Motor neuron (in vitro differentiated cells): ENCODE measurements at places on chromosomes 12 and 14. TPM values are rescaled to one million over a fixed set of nuclear protein-coding genes. Genes with fewer than 3 reads are reported as not detected.

Gene IQSEC3
- 1.1 and 1.4 TPM in 2 replicates for total RNA-seq

Gene LRTM2
- 0.07 and 0.15 TPM in 2 replicates for total RNA-seq

GRCh38 chr12:64253356-64253755 lies 31.3 kb upstream of the KICS2 start:
- ATAC-seq: no peak

- ATAC-seq: no peak
Observed at GRCh38 chr14:82192387-82192786, 658.7 kb upstream of the SEL1L start.

DNA sequence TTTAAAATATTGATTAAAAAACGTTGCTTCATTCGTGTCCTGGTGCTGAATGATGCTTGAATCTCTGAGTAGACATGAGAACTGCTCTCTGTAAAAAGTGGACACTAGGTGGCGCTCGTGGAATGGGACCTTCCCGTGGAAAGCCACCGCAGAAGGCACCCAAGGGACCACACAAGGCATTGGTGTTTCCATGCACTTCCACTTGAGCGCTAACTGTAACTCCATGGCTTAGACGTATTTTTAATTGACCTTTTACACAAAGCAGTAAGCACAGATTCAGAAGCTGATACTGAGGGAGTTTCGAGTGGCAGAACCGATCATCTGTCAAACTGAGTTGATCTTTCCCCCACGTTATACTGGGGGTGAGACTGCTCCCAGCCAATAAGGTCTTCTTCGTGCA lies 135.3 kb downstream of the PRKCH start:
- peak; percentile 65 for ATAC-seq

DNA sequence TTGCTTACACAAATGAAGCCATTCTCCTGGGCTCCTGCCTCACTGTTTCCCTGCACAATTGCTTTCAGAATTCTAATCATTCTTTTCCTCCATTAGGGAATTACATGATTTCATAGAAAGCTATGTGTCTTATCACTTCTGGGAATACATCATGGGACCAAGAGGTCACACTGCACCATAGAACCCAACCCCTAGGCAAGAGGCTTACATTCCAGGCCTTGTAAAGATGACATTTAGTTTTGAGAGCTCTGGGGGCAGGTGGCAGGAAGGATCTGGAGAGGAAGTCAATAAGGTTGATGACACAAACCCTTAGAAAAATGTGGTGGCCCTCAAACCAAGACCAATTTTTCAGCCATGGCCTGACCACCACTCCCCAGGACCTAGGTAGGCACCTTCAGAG lies 57.1 kb downstream of the NUAK1 start:
- no peak for ATAC-seq

Gene TAS2R13
- total RNA-seq: 1.2 and 1.7 TPM in 2 replicates
